ENCODE measurements at places on chromosomes 16 and 17.

- no peak for DNase-seq
Observed at GRCh38 chr16:47917118-47917517, 238.7 kb downstream of the ABCC12 start.

GRCh38 chr17:76365256-76365903 lies 11.7 kb upstream of the PRPSAP1 start:
- no peak for DNase-seq

- DNase-seq, result no peak
Observed at GRCh38 chr16:68292425-68292824, 18.3 kb downstream of the SLC7A6OS start.

- DNase-seq, result no peak
Observed at GRCh38 chr17:4498461-4499397, at the start of gene SPNS2. Gene SPNS2, plus strand, starts transcription at chr17:4498881. Its CDS starts 167 bp downstream, at chr17:4499048.

DNA sequence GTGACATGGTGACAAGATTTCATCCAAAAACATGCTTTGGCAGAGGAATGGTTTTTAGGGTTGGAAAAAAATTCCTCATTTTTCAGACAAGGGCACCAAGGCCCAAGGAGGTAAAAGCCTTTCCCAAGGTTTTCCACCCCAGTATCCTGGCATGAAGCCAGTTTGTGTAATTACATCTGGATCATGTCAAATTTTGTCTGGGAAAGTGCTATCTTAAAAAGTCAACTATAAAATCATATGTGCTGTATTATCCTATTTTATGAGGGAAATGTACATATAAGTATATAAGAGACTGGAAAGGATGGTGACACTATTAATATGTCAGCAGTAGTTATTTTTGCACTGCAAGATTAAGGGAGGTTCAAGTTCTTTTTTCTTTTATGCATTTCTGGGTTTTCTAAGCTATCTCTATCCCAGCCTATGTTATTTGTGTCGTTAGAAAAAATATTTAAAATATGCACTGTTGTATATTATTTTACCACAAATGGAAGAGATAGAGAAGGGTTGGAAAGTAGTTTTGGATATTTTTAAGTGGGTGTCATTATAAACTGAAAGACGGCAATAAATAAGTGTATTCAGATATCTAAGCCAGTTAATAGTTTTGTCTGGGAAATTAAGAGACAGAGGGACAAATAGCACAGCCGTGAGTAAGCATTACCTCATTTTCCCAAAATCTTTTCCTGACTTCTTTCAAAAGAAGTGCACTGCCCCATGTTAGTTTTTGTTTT lies 13.5 kb upstream of the FBXO47 start:
- DNase-seq, result no peak

- DNase-seq, result no peak
Observed at GRCh38 chr17:39145143-39145542, 6.3 kb downstream of the PLXDC1 start.

DNA sequence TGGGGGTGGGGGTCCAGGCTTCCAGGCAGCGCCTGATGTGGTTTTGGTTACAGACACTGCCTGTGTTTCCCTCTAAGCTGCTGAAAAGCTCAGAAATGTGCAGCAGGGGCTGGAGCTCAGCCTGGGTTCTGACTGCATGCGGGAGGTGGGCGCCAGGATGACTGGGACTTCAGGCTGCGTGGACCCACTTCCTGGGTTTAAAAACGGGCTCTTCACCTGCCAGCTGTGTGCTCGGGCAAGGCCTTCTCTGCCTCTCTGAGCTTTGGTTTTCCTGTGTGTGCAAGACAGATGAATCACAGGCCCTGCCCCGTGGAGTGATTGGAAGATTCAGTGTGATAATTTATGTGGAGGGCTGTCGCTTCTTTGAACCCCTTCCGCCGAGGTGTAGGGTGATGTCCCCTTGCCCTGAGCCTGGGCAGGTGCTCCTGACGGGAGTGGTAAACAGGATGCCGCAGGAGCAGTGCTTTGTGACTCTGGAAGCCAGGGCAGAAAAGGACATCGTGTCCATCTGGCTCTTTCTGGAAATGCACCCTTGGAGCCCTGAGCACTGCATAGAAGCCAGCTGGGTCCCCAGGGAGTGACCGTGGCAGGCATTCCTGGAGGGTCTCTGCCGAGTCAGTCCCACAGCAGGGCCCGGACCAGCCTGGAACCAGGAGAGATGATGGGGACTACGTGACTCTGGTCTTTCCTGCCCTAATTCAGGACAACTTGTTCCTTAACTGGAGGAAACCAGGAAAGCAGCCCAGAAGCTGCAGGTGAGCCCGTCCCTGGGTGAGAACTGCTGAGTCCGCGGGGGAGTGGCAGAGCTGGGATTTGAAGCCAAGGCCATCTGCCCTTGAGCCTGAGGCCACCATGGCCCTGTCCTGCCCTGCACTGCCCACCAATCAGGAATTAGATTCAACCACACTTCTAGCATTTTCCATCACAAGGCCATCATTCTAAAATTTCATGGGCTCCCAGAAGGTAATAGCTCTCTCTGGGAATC lies 28.5 kb upstream of the SLC7A5 start:
- no peak for DNase-seq

- DNase-seq, result no peak
Observed at GRCh38 chr16:4709481-4709880, 16.1 kb downstream of the NUDT16L1 start.

- DNase-seq, result no peak
Observed at GRCh38 chr17:14670861-14671260, 370.0 kb downstream of the HS3ST3B1 start.

- DNase-seq, result no peak
Observed at GRCh38 chr17:65177901-65178300, 40.7 kb downstream of the RGS9 start.

GRCh38 chr17:79997011-79997660 lies 38.5 kb downstream of the TBC1D16 start:
- no peak for DNase-seq

DNA sequence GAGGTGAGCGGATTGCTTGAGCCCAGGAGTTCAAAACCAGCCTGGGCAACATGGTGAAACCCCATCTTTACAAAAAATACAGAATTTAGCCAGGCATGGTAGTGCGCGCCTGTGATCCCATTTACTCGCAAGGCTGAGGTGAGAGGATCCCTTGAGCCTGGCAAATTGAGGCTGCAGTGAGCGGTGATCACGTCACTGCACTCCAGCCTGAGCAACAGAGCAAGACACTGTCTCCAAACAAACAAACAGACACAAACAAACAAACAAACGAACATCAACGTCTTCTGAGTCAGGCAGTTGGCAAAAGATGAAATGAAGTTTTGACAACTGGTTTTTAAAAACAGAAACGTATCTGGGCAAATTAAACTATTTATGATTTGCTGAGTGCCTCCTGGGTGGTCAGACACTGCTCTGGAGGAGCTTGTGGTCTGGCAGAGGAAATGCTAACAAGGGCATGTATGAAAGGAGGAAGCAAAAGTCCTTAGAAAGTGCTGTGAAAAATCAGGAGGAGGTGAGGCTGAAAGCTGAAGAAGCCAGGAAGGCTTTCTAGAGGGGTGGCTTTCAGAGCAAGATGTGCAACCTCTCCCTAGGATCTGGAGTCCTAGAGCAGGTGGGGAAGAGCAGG lies 10.2 kb upstream of the KRT20 start:
- DNase-seq, result no peak

DNA sequence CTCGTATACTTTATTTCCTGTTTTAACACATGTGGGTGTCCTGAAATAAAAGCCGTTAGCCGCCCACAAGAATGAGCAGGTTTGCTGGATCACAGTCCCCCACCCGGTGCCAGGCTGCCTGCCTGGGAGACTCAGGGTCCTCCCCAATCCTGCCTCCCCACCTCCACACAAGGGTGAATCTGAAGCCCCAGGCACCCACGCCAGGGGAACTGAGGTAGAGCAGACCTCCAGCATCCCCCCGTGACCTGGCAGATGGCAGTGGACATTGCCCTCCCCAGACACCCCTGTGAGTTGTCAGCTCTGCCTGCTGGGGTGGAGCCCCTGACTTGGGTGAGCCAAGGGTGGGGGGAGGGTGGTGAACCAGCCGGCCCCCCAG lies 114.8 kb downstream of the METRNL start:
- no peak for DNase-seq

DNA sequence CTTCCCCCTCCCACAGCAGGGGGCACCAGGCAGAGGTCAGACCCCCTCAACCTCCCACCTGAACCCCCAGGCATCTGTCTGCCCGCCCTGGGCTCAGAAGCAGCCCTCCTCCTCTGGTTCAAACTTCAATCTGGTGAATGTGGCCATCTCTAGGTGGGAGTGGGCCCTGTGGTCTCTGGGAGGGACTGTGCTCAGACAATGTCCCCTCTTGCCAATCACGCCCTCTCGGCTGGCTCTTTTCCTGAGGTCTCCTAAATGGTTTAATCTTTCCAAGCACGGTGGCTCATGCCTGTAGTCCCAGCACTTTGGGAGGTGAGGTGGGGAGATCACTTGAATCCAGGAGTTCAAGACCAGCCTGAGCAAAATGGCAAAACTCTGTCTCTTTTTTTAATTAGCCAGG lies 15.2 kb downstream of the LITAF start:
- DNase-seq, result no peak

DNA sequence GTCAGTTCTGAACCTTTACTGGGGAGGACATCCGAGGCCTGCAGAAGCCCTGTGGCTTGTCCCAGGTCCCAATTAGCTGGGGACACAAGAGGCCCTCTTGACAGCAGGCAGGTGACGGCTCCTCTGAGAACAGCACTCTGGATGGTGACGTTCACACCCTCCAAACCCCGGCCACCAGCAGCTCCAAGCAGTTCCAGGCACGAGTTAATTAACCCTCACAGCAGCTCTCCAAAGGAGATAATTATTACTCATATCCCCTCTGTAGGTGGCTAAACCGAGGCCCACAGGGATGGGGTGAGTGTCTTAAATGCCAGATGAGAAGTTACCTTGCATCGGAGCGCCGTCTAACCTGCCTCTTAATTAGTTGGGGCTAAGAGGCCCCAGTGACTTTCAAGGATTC lies 168.9 kb upstream of the CIBAR2 start:
- DNase-seq, result no peak

DNA sequence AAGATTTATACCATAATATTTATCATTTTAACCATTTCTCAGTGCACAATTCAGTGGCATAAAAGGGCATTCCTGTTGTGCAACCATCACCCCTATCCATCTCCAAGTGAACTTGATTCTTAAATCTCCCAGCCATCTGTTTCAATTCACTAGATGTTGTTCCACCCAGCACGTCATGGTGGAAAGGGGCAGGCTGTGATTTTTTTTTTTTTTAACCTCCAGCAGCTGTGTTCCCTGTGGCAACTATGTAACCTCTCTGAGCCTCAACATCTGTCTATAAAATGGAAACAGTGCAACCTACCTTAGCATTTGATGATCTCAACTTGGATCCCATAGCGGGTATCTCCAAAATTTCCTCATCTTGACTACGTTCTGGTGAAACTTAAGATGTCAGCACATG lies 604.5 kb downstream of the WWOX start:
- DNase-seq, result no peak

GRCh38 chr16:8727131-8727806 lies 52.9 kb downstream of the ABAT start:
- DNase-seq, result no peak

GRCh38 chr17:78414178-78415162 lies 36.0 kb downstream of the PGS1 start:
- no peak for DNase-seq

GRCh38 chr16:52544703-52545102 lies 2.2 kb downstream of the TOX3 start:
- no peak for DNase-seq

Data from cortex of kidney (tissue), 1 donor.